CD4-positive, alpha-beta T cell treated with Interleukin-17A for 4 hours (primary cell): ENCODE measurements at places on chromosomes 2 and 18.

DNA sequence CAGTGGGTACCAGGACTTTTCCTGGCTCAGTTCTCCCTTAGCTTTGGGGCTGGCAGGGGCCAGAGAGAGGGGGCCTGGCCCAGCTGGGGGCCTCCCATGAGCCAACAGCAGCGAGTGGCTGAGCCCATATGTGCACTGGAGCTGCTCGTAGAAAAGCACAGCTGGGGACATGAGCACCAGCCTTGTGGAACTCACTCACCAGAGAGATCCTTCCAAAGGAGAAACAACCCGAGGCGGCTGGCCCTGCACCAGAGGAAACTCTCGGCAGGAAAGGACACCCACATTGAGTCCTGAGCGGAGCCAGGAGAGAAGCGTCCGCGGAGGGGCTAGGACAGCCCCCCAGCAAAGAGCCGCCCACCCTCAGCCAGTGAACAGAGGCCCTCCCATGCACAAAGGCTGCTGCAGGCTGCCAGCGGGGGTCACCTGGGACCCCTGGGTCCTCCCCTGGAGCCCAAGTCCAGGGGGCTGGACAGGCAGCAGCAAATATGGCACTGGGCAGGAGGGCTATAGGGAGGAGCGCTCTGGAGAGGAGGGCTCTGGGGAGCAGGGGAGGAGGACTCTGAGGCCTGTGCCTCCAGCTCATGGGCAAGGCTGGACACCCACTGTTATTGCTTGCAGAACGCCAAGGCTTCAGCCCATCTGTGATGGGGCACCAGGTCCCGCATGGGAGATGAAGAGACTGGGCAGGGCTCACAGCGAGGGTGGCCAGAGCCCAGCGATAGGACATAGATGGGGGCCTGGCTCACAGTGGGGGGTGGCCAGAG is 42.1 kb upstream of the SNED1 start:
- DNase-seq = no peak

GRCh38 chr2:53802617-53803151 is 15.8 kb downstream of the ERLEC1 start:
- DNase-seq = no peak

GRCh38 chr2:230983566-230983965 is 12.4 kb upstream of the SPATA3 start:
- no peak for DNase-seq

- DNase-seq = no peak
Measured at GRCh38 chr2:85445316-85446295, 27.1 kb downstream of the SH2D6 start.

DNA sequence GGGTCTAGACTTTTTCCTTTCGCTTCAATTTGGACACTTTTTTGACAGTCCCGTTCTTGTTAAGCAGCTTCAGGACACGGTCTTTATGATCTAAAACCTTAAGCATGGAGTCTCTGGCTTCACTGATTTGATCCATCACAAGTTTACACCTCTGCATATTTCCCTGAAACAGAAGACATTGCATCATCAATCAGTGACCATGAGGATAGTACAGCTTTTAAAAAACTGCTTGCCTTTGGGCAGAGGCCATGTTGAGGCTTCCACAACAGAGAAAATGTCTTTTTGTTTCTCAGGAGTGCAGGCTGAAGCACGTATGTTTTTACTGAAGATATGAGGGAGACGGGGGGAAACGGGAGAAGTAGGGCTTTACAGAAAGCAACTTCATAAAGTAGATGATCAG is 56.2 kb upstream of the AMMECR1L start:
- no peak for DNase-seq

GRCh38 chr2:199199797-199200196 is 257.9 kb downstream of the SATB2 start:
- DNase-seq = no peak

GRCh38 chr18:70499218-70499691 is 210.4 kb downstream of the SOCS6 start:
- DNase-seq = peak; percentile 6

DNA sequence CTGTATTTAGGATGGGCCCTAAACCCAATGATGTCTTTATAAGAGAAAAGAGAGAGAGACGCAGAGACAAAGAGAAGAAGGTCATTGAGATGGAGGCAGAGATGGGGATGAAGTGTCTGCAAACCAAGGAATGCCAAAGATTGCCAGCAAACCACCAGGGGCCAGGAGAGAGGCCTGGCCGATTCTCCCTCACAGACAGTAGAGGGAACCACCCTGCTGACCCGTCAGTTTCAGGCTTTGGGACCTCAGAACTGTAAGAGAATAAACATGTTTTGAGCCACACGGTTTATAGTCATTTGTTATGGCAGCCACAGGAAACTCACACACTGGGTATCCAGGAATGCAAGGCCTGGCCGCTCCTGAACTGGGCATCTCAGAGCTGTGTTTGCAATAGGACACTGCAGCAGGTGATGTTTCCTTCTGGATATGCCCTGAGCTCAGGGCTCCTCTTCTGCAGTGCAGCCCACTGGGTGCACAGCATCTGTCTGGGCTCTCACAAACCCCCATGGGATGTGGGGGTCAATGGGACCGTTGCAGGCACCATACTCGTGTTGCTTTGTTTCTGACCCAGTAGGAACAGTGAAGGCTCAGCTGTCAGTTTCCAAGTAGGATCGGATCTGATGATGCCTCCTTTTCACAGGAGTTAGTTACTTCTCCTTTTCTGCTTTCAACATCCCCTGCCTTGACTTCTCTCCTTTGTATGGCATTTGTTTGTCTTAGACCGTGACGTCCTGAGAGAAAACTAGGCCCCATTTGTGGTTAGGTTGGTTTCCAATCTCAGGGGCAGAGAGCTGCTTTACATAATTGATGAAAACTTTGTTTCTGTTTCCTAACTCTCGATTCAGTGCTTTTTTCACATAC is 20.8 kb downstream of the PTPN18 start:
- DNase-seq = no peak

DNA sequence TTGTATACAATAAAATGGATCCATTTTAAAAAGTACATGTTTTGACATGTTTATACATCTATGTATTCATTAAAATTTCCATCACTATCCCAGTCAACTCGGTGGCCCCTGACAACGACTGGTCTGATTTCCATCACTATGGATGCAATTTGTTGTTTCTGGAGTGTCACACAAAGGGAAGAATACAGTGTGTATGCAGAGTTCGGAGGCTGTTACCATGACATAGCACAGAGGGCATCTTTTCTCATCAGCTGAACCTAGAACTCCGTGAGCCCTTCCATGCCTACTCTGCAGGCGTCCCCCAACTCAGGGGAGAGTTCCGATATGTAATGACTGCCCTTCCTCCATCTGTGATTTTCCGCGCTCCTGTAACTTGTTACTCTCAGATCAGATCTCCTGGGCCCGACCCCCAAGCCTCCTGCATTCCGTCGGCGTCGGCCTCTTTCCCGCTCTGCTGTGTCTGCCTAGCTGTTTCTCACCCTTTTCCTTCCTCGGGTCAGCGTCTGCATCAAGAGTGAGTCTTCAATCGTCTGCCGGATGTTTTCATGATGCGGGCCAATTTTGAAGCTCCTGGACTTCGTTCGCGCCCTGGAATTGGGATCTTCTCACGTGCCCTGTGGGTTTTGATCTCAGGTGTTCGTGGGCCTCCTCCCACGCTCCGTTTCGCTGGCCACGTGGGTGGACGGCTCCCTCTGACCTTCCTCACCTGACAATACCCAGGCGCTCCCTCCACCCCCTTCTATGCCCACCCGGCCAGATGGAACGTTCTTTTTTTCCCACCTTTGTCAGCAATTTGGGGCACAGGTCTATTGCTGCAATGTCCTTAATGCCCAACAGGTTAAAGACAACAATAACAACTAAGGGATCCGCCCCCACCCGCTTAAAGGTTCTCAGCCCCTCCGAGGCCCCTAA is 161.0 kb downstream of the TWIST2 start:
- DNase-seq = no peak

DNA sequence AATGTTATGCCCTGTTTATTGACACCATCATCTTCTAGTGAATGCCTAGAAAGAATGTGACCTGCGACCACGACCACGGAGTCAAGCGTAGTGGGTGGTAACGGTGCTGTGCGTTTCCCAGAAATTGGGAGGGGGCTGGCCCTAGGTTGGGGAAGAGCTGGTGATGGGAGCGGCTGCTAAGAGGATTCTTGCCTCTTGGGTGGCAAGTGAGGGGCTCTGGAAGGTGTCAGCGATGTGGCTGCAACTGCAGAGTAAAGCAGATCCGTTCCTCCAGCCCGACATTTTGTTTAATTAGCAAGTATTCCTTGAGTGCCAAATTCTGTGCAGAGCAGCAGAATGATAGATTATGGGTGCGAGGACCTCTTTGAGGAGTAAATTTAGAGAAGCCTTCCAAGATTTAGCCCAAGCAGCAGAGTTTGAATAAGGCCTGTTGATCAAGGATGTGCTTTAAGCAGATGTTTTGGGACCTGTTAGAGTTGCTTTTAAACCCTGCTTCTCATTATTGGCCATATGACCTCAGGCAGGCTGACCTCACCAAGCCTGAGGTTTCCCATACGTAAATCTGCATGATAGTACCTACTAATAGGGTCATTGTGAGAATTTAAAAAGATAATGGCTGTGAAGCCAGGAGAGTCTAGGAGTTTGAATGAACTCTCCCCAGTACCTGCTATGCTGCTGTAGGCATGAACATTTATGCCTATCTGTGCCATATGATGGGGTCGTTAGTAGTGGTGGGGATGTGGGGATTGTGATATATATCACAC is 287.7 kb downstream of the PTGR3 start:
- DNase-seq = no peak

DNA sequence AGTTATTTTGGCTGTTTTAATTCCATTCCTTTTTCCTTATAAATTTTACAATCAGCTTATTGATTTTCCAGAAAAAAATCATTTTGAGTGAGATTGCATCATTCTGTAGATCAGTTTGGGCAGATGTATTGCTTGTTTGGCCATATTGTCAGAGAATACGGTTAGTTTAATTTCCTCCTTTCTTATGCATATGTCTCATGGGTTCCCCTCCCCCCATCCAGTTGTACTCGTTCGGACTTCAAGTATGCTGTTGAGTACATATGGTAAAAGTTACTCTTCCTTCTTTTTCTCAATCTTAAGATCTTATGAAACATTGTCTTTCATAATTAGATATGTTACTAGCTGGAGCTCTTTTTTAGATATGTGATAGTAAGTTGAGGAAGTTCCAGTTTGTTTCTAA is 131.2 kb upstream of the TTC27 start:
- no peak for DNase-seq

DNA sequence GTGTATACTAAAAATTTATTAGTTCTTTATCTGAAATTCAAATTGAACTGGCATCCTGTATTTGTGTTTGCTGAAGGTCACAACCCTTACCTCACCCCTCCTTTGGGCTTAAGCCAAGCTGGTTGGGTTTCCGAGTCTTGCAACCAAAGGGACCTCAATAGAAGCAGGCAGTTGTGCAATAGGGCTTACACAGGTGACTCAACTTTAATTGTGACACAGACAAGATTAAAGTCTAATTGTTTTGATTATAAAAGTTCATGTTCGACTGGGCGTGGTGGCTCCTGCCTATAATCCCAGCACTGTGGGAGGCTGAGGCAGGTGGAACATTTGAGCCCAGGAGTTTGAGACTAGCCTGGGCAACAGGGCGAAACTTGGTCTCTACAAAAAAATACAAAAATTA is 71.5 kb downstream of the RAB31 start:
- no peak for DNase-seq

DNA sequence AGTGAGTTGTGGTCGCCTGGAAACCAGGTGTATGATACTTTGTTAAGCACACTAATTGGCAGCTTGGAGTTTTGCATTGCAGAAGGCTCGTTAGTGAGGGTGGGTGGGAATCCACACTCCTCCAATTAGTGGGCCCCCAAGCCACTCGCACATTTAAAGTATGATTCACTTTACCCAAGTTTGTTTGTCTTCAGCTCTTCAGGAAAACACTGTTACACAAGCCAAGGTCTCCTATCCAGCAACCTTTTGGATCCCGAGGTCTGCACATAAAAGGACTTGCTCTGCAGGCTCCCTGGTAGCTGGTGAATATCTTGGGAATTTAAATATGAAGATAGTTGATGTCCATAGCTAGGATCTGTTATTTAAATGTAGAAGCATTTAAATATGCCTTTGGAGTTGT is 66.1 kb downstream of the NPAS2 start:
- DNase-seq = no peak

GRCh38 chr2:114068438-114068837 is 178.5 kb downstream of the ACTR3 start:
- no peak for DNase-seq

GRCh38 chr2:239339241-239339640 is 61.6 kb downstream of the HDAC4 start:
- DNase-seq = no peak

- no peak for DNase-seq
Measured at GRCh38 chr18:78813936-78814710, 165.5 kb upstream of the SALL3 start.

- no peak for DNase-seq
Measured at GRCh38 chr2:235694721-235695601, 201.1 kb downstream of the AGAP1 start.

DNA sequence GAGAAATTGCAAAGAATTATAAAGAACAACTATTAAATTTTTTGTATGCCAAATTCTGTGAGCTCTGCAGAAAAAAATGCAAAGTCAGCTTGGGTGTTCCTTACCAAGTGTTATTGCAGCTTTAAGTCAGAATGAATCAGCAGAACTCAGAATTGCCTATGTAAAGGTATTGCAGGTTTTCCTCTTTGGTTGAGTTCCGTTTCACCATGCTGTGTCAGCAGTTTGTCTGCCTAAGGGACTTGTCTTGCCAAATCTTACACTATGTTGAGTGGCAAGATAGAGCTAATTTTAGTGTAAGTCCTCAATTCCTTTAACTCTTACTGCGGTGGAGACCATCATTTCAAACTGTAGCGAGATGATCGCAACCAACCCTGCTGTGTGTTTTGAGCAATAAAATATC is 38.8 kb downstream of the ADAM23 start:
- DNase-seq = no peak

DNA sequence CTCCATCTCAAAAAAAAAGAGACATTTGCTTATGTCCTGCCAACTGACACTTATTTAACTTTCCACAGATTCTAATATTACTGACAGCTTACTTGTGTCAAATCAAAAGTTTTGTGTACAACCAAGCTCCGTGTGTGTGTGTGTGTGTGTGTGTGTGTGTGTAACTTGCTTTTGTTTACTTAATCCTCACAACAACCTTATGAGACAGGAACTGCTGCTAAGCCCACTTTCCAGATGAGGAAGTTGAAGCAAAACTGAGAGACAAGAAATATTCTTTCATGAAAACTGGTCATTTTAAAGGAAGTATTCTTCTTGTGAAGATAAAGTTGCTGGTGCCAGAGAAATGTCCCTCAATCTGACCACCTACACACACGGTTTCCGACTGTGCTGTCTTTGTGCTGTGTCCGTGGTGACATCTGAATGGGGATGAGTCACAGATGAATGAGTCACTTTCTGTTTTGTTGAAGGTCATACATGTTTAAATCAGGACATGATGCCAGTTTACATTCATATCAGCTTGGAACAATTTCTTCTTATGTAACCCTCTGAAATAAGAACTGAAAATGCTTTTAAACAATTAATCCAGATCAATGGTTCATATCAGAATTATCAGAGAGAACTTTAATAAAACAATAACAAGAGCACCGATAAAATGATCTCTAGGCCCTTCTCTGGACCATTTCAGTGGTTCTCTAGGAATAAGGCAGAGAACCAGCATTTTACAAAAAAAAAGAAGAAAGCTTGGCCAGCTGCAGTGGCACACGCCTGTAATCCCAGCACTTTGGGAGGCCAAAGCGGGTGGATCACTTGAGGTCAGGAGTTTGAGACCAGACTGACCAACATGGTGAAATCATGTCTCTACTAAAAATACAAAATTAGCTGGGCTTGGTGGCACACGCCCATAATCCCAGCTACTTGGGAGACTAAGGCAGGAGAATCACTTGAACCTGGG is 95.5 kb downstream of the THNSL2 start:
- no peak for DNase-seq

- no peak for DNase-seq
Measured at GRCh38 chr18:12246849-12247808, 7.0 kb upstream of the CIDEA start.
